NCI-H1930 (cell line): ENCODE measurements at places on chromosomes 6 and 20.
A peak's percentile ranks its signal among the peaks of the same experiment; 100 is the strongest.

GRCh38 chr6:145801021-145801420 lies 13.6 kb downstream of the FBXO30 start:
- DNase-seq, result no peak

- no peak for DNase-seq
Measured at GRCh38 chr20:16485401-16485800, 87.8 kb downstream of the KIF16B start.

- DNase-seq, result peak; percentile 97
Measured at GRCh38 chr6:3227363-3228045, at the start of gene TUBB2B. TUBB2B (minus strand) TSS chr6:3227653; CDS start chr6:3227543, 110 bp downstream.

GRCh38 chr20:63782051-63782471 lies 42.5 kb downstream of the SLC2A4RG start:
- no peak for DNase-seq

DNA sequence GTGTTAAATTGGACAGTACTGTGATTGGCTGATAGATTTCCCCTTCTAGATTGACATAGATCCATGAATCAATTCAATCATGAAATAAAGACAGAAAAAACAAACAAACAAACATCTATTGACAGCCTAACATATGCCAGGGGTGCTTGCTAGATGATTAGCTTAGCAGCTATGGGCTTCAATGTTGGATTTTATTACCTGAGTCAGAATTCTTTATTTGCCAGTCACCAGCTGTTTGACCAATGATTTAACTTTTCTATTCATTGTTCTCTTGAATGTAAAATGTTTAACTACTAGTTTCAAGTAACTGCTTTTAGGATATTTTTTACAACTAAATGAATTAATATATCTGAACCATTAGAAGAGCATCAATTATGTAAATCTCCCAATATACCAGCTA lies 901.3 kb upstream of the CITED2 start:
- no peak for DNase-seq

- no peak for DNase-seq
Measured at GRCh38 chr6:115120391-115120790, 777.6 kb upstream of the HS3ST5 start.

DNA sequence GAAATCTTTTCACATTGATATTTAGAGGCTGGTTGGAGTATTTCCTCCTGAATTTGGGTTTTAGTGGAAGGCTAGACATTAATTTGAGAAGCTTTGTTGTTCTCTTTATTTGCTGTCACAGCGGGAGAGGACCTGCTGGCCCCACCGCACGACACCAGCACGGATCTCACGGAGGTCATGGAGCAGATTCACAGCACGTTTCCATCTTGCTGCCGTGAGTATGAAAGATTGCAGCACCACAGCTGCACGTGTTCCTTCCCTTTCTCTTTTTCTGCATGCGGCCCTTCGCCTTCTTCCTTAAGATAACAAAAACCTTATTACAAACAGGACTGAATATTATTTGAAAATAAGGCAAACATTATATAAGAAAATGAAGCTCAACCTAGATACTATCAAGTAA lies 555.5 kb downstream of the UTRN start:
- peak; percentile 23 for DNase-seq

GRCh38 chr20:47428164-47428563 lies 71.7 kb upstream of the ZMYND8 start:
- DNase-seq, result no peak

DNA sequence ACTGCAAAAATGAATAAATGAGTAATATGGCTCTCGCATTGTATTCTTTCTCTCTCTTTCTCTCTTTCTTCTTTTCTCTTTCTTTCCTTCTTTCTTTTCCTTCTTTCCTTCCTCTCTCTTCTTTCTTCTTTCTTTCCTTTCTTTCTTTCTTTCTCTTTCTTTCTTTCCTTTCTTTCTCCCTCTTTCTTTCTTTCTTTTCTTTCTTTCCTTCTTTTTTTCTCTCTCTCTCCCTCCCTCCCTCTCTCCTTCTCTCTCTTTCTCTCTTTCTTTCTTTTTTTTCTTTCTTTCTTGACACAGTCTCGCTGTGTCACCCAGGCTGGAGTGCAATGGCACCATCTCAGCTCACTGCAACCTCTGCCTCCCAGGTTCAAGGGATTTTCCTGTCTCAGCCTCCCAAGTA lies 20.3 kb upstream of the ELOVL5 start:
- DNase-seq, result no peak
